CD4-positive, alpha-beta T cell treated with Interleukin-21 for 1 hour (primary cell): ENCODE measurements at places on chromosomes 4 and X.

DNA sequence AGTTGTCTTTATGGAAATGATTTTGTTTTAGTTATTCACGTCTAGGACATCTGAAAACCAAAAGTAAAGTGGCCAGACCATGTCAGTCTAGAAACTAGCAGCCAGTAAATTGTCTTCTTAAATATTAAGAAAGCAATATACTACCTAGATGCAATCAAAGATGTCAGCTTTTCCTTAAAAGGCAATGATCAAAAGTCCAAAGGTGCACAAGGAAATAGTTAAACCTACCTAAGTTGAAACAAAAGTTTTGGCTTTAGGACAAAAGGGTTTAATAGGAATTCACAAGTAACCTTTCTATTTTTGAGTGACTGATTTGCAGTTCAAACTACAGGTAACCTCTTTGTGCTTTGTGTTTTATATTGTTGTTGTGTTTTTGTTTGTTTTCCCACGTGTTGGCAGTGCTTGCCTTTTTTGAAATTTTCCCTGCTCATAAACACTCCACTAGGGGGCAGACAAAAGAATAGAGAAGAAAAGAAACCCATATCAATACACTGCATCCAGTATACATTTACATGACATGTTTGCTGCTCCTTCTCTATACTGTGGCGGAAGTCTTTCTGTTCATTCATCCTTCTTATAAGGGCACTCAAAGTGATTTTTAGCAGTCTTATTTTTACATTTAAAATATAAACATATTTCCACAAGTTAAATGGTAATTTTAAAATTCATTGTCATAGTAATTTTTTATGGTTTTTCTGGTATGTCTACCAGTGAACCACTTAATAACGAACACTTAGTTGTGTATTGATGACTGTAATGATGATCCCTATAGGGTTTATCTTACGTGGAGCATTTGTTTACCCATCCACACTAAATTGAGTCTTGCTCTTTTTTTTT, 62.7 kb downstream of the GAB1 start:
- DNase-seq: peak; percentile 46

DNA sequence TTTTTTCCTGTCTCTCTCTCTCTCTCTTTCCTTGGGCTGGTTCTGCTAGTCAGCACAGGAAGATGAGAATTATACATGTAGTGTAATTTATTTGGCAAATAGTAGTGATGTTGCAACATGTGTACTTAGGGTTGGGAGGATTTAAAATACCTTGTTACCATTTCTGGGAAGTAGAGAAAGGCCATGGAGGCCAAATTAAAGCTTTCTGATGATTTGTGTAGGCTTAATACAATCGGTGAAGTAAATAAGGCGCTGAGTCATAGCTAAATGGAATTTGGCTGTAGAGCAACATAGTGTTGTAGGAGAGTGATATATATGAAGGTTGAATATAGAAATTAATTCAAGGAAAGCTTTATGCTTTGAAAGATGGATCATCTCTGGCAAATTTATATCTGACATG, 295.3 kb downstream of the GRID2 start:
- no peak for DNase-seq

- DNase-seq: no peak
Measured at GRCh38 chr4:53132132-53132891, 233.5 kb downstream of the SCFD2 start.

- DNase-seq: no peak
Measured at GRCh38 chrX:10015355-10015722, 48.2 kb downstream of the CLDN34 start.

- no peak for DNase-seq
Measured at GRCh38 chr4:38995660-38996005, 36.6 kb downstream of the TMEM156 start.

GRCh38 chr4:60482921-60483351, 717.2 kb upstream of the ADGRL3 start:
- DNase-seq: no peak
